ENCODE measurements at places on chromosomes 1 and 21.

GRCh38 chr1:54619749-54620148 lies 3.6 kb downstream of the FAM151A start:
- DNase-seq, result no peak

DNA sequence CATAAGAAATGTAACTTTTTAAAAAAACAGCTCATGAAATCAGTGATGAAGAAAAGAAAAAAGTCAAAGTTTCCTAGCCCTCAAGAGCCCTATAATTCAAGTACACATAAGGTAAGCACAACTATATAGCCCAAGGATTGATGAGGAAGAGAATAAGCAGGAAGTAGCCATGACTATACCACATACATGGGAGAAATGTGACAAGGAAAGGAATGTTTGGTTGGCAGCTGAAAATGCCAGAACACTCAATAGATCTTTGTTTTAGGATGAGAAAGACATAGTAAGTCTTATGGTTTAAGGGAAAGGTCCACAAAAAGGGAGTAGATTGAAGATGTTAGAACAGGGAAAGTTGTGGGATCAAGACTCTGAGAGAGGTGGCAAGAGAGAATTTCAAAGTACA lies 5.7 kb downstream of the DOCK7 start:
- no peak for DNase-seq

- DNase-seq, result no peak
Observed at GRCh38 chr1:182952677-182953444, at the start of gene SHCBP1L. SHCBP1L (minus strand) TSS chr1:182953166; CDS start chr1:182953133, 33 bp downstream.

DNA sequence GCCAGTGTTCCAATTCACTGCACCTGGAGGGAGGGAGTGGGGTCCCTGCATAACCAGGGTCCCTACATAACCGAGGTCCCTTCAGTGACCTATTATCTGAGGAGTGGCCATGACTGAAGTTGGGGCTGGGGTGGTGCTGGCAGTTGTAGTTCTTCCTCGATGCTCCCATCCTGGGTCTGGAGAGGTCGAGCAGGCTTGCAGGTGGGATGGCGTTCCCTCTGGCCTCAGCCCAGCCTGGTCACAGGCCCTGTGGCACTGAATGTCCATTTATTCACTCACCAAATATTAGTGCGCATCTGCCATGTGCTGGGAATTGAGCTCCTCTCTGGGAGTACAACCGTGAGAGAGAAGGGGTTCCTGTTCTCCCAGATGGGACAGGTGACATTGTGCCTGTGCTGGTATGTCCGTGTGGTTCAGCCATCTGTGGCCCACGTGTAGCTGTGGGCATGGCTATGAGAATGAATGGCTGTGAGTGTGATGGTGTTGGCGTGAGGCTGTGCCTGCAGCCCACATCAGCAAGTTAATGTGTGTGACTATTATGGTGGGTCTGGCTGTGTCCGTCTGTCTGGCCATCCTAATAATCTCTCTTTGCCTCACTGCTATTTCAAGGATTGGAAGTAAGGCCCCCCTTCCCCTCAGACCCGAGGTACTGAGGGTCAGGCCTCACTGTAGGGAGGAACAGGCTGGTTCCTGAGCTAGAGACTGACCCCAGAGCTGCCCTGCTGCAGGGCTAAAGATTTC lies 3.9 kb upstream of the SLC6A9 start:
- DNase-seq, result no peak

- no peak for DNase-seq
Observed at GRCh38 chr1:157580179-157580827, 17.6 kb downstream of the FCRL4 start.

DNA sequence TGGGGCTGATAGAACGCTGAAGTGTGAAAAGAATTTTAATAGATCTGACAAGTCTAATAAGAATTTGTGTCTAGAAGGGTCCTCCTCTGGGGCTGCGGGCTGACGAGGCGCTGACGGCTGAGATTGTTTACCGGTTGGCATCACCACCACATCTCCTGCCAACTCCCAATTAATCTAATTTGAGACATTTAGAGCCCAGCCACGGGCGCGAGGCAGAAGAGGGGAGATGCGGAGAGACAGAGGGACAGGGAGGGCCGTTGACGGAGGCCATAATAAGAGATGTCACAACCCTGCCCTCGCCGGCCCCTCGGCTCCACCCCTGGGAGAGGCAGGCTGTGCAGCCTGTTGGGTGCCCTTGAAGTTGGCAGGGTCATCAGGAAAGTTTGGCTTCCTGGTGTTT lies 109.3 kb downstream of the PAX7 start:
- DNase-seq, result no peak

DNA sequence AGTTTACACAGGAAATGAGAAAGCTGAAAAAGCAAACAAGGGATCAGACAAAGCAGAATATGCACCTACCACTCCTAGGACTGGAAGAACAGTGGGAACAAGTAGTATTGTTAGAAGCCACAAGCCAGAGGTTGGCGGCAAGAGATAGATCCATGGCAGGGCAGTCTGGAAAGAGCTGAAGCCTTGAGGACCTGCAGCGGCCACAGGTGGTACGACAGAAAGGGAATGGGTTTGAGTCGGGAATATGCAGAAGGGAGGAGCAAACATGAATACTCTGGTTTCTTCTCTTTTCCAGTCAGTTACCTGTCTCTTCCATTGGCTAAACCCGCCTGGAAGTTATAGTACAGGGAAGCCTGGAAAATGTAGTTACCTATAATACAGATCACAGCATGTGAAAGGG lies 3.9 kb upstream of the PCNX2 start:
- no peak for DNase-seq

DNA sequence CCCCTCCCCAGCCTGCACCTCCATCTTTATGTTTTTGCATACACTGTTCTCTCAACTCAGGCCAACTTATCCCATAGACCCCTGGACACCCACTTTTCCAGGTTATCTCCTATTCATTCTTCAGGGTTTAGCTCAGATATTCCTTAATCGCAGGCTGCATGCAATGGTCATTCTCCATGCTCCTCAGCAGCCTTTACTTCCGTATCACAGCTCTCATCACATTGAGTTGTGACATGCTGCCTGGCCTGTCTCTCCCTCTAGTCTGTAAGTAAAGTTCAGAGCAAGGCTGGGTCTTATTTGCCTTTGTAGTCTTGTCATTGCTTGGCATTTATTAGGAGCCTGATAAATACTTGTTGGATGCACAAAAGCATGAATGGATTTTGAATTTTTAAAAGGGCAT lies 6.9 kb downstream of the DNAJC6 start:
- no peak for DNase-seq

All from stimulated activated CD8-positive, alpha-beta memory T cell treated with anti-CD3 and anti-CD28 coated beads, Interleukin-2, amount 100 ng/mL, for 1 hour (primary cell).